ENCODE measurements at places on chromosomes 16 and 17.

GRCh38 chr17:36701429-36702099 lies 100.2 kb downstream of the MRM1 start:
- no peak for DNase-seq

GRCh38 chr16:370443-370842 lies at the start of gene MRPL28:
Gene MRPL28, minus strand, starts transcription at chr16:370538. Its CDS starts 320 bp downstream, at chr16:370218.
- peak; percentile 82 for DNase-seq

DNA sequence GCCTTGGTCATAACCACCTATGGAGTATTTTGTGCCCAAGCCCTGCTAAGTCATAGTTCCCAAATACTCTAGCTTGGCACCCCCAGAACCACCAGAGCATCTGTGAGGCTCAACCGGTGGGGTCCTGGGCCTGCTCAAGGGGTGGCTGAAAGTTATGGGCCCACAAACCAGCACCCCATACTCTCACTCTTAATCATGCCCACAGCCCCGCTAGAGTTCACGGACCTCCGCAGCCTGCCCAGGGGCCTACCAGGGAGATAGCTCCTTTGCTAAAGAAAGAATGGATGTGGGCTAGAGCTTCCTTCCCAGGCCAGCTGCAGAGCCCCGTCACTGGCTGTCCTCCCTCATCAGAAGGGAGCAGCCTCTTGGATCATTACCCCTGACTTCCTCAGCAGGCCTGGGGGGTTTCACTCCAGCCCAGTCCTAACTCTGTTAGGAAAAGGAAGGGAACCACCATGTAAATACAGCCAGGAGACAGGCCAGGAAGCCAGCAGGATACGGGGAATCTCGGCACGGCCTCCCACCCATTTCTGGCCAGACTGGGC lies 1.4 kb downstream of the GIT1 start:
- no peak for DNase-seq

GRCh38 chr16:89052890-89053724 lies 40.5 kb upstream of the ACSF3 start:
- DNase-seq: no peak

DNA sequence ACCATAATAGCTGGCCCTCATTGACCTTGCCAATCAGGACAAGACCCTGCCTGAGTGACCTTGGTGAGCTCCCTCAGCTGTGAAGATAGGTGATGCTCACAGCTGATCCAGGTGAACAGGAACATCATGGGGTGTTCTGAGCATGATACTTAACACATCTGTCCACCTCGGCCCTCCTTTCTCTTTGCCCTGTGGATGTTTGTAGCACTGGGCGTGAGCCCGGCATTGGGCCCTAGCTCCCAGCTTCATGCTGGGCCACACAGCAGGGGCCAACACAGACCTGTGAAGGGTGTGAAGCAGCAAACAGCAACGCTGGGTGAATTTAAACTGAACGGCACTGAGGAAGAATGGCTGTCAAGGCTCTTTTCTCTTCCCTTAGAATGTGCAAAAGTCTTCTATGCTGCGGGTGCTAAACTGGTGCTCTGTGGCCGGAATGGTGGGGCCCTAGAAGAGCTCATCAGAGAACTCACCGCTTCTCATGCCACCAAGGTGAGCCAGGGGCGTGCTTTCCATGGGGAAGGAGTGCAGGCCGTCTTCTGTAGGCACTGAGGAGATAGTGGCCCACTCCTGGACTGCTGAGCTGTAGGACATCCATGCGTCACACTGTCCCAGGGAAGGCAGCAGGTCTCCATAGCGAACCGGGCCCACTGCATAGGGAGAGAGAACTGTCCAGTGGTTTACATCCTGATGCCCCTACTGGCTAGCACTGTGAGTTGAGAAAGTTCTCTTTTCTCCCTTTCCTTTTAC lies 35.9 kb downstream of the TMEM11 start:
- no peak for DNase-seq

GRCh38 chr16:55690841-55691240 lies 35.1 kb downstream of the SLC6A2 start:
- DNase-seq: no peak

- DNase-seq: no peak
Observed at GRCh38 chr17:33451221-33451620, 158.1 kb upstream of the ASIC2 start.

DNA sequence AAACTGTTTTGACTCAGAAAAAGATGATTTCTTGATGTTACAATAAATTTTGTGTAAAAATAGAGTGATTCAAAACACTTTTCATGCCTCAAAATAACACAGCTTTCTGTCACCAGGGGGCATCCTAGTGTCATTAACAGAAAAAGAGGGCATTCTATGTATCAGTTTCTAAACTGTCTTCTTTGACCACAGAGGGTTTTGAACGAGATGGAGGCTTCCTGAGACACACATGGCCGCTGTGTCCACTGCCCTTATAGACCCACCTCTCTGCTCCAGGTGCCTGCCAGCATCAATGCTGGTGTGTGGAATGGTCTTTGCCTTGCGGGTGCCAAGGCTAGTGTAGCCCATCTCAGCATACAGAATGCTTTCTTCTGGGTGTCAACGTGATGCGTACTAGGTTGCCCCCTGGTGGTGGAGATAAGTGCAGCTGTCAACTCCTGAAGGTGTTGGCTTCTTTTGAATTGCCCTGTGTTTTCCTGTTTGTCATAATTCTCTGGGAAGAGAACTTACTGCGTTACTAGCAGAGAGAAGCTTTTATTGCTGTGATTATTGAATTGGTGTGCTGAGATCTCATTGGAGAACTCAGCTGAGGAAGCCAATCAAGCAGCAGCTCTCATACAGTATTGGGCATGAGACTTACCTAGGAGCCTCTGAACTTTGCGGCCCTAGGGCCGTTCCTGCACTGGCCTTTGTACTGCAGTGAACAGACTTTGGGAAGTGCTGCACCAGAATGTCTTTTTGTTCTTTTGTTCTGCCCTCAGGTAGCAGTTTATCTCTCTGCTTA lies 38.6 kb downstream of the USP10 start:
- peak; percentile 61 for DNase-seq

Measured in HS-27A (cell line).